CD8-positive, alpha-beta memory T cell (primary cell): ENCODE measurements at places on chromosomes 3 and 15. TPM values are rescaled to one million over a fixed set of nuclear protein-coding genes. Genes with fewer than 3 reads are reported as not detected.

- H3K36me3 ChIP-seq: no peaks in the 10 kb centered on the region
- no peaks in the 10 kb centered on the region for H3K4me1 ChIP-seq
- no peaks in the 10 kb centered on the region for H3K27me3 ChIP-seq
- H3K27ac ChIP-seq: no peak overlapping the region
Observed at GRCh38 chr15:70165716-70166284, 68.1 kb upstream of the TLE3 start.

EBLN2 gene
- total RNA-seq: 4.7 TPM

- H3K27ac ChIP-seq: no peak overlapping the region
- H3K4me3 ChIP-seq: no peak overlapping the region
- no peak for DNase-seq
- no peaks in the 10 kb centered on the region for H3K36me3 ChIP-seq
- peaks cover 34% of the 10 kb centered on the region for H3K4me1 ChIP-seq
Observed at GRCh38 chr3:107973152-107973551, 117.7 kb downstream of the CD47 start.

- H3K27me3 ChIP-seq: no peaks in the 10 kb centered on the region
- no peak overlapping the region for H3K4me3 ChIP-seq
- DNase-seq: no peak
- no peak overlapping the region for H3K27ac ChIP-seq
Observed at GRCh38 chr3:12303993-12304392, 15.1 kb downstream of the PPARG start.

DNA sequence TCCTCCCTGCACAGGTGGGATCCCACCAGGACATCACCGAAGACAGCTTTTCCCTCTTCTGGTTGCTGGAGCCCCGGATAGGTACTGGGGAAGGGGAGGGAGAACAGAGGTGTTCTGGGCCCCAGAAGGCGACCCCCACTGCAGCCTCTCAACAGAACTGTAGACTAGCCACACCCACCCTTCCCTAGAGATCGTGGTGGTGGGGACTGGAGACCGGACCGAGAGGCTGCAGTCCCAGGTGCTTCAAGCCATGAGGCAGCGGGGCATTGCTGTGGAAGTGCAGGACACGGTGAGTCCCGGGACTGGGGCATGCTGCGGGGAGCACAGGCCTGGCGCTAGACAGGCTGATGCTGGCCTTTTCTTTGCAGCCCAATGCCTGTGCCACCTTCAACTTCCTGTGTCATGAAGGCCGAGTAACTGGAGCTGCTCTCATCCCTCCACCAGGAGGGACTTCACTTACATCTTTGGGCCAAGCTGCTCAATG is 809 bp downstream of the NDUFAF3 start:
- peaks cover 31% of the 10 kb centered on the region for H3K4me1 ChIP-seq
- peak overlapping the region; percentile 95 for H3K4me3 ChIP-seq
- H3K27ac ChIP-seq: peak overlapping the region; percentile 99
- H3K36me3 ChIP-seq: peaks cover 27% of the 10 kb centered on the region
